ENCODE measurements at places on chromosomes 2 and 18.

DNA sequence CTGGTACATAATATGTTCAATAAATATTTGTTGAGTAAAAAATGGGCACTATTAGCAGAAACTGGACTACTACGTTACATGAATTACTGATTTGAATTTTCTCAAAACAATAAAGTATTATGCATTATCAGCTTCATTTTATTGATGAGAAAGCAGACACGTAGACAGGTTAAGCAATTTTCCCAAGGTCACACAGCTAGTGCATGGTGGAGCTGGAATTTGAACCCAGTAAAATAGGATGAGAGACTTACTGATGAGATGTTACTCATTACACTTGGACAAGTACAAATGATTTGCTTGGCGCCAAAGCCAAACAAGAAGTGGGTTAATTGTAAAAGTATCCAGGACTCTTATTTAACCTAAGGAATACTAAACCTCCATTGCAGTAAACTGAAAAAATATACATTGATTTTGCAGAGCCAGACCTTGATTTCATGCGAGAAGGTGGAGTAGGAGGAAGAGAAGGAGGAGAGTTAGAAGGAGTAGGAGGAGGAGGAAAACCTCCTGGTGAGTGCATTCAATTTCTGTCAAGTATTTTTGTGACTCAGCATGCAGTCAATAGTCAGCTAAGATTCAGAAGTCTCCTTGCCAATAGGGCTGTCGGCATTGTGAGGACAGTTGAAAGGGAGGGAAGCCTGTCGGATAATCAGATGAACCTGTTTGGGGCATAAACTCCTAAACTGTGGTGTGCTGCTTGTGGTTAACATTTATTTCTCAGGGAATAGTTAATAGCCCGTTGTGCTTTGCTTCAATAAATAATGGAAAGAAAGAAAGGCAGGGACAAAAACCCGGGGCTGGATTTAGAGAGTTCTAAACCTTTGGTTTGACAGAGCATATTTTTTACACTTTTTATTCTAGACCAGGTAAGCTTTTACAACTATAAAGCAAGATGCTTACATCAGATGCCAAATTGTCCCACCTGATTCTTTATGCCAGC, 77.0 kb upstream of the TACR1 start:
- DNase-seq = no peak

GRCh38 chr2:209681201-209681735, 90.4 kb upstream of the UNC80 start:
- DNase-seq = no peak

DNA sequence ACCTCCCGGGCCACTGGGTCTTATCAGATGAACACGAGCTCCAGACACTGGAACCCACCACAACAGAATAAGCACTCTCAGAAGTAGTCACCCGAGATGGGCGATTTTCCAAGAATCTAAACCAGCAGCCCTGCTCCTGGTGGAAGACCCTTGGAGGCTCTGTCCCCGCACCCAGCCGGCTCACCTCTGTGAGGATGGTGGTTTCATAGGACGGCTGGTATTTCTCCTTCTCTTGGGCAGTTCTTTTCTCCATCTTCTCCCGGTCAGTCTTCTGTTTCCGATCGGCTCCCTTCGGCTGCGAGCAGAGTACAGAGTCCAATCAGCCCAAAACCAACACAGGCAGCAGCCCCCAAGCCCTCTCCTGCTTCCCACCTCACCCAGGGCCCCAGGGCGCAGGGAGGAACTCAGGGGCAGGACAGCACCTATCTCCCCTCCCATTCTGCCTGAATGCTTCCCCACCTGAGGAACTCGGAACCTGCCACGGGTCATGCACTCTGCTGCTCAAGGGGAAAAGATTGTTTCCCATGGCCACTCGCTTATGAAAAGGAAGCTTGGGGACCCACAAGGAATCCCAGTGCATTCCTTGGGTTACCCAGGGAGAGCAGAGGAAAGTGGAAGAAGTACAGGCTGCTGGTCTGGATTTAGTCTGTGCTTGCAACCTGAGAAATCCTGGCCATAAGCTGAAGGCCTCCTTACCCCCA, 42.7 kb downstream of the TFCP2L1 start:
- no peak for DNase-seq

- DNase-seq = no peak
Observed at GRCh38 chr2:145066151-145066661, 546.3 kb upstream of the ZEB2 start.

DNA sequence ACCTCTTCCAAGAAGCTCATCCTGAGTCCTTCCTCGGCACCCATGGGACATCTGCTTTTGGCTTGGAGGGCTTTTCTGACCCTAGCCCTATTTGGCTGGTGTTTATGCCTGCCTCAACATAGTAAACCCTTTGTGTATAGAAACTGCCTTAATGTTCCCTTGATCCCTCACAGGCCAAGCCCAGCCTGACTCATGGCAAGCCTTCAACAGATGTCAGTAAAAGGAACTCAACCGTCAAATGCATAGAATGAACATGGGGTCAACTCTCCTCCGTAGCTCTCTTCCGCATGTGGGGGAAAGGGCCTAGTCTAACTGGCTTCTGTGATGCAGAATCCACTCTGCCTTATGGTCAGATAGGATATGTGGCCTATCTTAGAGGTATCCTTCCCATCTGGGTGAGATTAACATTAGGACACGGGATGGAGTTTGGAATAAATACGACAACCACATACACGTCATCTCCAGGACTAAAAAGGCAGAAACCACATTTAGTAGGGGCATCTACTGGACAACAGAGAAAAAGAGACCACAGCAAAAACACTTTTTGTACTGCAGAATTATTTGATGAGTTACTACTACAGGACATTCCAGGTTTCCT, 2.5 kb upstream of the NPAS2 start:
- no peak for DNase-seq

GRCh38 chr2:126822115-126822514, 76.6 kb upstream of the TEX51 start:
- DNase-seq = no peak

- no peak for DNase-seq
Observed at GRCh38 chr2:206211657-206212255, 52.1 kb downstream of the EEF1B2 start.

GRCh38 chr18:38790303-38790702, 1224.7 kb upstream of the CELF4 start:
- DNase-seq = no peak

DNA sequence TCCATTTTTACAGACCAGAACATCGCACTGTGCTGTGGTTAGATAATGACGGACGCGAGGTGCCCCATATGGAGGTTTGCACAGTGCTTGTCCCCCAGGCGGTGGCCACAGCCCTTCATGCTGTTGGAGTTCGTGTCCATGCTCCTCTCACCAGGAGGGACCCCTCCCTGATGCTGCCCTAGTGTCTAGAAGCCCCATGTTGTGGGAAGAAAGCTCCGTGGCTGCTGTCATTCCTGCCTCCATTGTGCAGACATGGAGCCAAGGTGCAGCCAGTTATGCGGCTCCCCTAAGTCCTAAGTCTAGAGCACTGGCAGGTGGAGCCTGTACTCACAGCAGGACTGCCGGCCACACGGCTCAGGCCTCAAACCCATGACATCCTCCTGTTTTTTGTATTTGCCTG, 464.9 kb downstream of the EIPR1 start:
- no peak for DNase-seq

GRCh38 chr2:122167515-122167914, 412.1 kb downstream of the TSN start:
- DNase-seq = no peak

- DNase-seq = no peak
Observed at GRCh38 chr2:81445176-81445575, 1140.6 kb upstream of the LRRTM1 start.

DNA sequence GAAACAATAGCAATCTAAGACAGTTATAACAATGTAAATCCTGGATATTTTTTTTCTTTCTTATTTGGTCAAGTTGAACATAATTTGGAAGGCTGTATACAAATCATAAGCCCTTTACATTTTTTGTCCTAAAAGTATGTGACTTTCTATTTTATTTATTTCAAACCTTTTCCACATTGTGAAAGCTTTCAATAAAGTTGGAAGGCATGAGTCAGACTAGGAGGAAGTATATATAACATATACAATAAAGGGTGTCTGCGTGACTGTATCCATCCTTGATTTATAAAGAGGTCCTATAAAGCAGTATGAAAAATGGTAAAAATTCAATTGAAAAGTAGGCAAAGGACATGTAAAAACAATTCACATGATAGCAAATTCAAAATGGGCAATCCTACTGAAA, 44.4 kb downstream of the CRACDL start:
- DNase-seq = no peak

- DNase-seq = no peak
Observed at GRCh38 chr2:95058989-95059641, 33.6 kb downstream of the MAL start.

- DNase-seq = no peak
Observed at GRCh38 chr2:31151501-31151900, 13.3 kb upstream of the GALNT14 start.

Measured in CD4-positive, alpha-beta T cell treated with Interleukin-4 for 1 hour (primary cell).